ENCODE measurements at places on chromosomes 2 and 18. TPM values are rescaled to one million over a fixed set of nuclear protein-coding genes. Genes with fewer than 3 reads are reported as not detected.
A peak's percentile ranks its signal among the peaks of the same experiment; 100 is the strongest.

DNA sequence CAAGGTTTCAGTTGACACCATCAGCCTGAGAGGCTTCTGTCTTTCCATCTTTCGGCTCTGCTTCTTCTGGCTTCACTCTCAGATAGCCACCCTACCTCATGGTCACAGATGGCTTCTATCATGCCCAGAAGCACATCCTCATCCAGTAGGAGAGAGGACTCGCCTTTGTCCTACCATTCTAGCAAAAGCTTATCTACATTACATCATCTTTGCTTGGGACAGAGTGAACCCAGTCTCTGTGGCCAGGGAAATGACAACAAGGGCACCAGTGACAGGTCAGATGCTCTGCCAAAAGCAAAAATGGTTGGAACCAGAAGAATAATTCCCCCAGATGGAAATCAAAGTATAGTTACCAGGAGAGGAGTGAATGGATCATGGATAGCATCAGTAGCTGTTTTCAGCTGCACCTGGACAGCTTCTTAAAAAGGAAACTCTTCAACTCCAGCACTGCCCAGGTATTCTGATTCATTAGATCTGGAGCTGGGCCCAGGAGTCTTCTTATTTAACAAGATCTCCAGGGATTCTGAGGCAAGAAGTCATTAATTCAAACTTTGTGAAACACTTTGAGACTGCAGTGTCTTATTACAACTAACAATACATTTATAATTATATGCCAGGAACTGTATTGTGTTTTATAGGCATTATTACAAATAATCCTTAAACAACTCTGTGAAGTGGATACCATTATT is 257.7 kb upstream of the UBE2E3 start:
- no peak for DNase-seq

GRCh38 chr2:166499281-166499680 is 5.2 kb upstream of the SCN7A start:
- no peak for DNase-seq

The SLC38A11 gene
- total RNA-seq, result not detected

The CPO gene
- not detected for total RNA-seq

GRCh38 chr2:231198291-231199173 is at the start of gene ARMC9:
TSS of gene ARMC9 (plus strand) at chr2:231198631. CDS start at chr2:231206239, 7,608 bp downstream.
- peak; percentile 86 for DNase-seq

DNA sequence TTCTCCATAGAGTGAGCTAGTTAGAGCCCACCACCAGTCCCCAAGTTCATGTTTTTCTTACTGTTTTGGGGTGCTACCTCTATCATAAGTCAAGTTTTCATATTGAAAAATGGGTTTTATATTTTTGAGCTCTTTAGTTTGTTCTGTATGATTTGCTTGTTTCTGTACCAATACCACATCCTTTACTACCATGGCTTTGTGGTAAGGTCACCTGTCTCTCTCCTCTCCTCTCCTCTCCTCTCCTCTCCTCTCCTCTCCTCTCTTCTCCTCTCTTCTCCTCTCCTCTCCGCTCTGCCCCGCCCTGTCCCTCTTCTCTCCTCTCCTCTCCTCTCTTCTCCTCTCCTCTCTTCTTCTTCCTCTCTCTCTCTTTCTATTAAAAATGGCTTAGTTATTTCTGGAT is 22.1 kb upstream of the LBH start:
- DNase-seq, result no peak

DNA sequence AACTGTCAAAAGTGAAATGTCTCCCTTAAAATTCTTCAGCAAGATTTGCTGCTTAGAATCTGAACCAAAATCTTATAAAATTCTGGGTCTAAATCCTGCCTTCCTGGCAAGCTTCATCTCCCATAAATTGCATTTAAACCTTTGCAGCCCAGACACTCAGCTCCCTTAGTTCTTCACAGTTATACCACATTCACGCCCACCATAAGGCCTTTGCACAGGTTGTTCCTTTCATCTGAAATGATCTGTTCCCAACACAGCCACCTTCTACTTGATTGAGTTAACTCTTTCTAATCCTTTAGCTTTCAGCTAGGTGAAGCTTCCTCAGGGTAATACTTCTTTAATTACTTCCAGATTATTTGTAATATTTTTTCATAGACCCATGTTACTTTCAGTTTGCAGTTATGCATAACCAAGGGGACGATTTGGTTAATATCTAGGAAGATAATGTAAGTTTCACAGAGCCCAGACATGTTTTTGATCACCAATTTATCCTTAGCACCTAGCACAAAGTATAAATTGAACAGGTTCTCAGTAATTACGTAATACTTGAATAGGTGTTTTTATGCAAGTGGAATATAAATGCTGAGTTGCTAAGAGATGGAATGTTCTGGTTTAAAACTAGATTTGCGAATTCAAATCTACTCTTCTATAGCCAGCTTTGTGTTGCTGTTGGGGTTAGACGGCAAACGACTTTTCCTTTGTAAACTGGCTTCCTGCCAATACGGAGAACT is 779.7 kb upstream of the PKDCC start:
- no peak for DNase-seq

The CABLES1 gene
- total RNA-seq, result 4.7 TPM

The FNDC4 gene
- total RNA-seq, result 41.6 TPM

DNA sequence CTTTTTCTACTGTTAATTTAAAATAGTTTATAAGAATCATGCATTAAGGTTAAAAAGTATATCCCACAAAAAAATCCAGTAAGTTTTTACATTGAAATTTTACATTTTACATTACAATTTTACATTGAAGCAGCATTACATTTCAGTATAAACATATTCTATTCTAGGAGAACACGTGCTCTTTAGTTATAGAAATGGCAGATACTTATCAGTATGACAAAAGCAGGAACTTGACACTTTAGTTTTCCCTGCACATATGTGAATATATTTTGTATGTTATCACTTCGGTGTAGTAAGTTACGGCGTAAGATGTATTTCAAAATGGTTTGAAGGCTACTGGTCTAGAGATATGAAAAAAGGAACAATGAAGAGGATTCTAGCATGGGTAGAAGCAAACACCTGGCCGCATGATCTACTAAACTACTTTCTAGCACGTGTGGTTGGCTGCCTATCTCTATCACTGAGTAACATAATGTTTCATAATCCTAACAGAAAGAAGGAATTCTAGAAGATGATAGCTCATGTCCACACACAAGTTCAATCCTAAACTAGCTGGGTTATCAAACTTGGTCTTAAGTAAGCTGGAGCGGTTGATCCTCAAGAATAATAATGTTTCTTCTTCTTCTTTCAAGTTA is 5.4 kb downstream of the IMMT start:
- no peak for DNase-seq

DNA sequence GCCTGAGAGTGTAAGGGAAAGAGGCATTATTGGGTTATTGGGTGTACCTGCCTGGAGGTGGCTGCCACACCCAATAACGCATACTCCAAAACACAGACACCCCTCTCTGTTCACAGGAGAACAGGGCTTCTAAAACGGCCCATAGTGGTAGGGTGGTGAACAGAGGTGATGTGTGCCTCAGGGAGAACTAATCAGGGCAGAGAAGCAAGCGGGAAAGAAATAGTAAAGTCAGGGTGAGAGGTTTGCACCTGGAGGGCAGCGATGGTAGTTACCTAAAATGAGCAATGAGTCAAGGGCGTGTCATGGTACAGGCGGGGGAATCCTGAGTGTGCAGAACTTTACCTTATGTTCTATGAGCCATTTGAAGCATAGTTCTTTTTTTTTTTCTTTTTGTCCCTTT is 21.6 kb upstream of the VPS4B start:
- DNase-seq, result no peak

The DLGAP1 gene
- 3.6 TPM for total RNA-seq

DNA sequence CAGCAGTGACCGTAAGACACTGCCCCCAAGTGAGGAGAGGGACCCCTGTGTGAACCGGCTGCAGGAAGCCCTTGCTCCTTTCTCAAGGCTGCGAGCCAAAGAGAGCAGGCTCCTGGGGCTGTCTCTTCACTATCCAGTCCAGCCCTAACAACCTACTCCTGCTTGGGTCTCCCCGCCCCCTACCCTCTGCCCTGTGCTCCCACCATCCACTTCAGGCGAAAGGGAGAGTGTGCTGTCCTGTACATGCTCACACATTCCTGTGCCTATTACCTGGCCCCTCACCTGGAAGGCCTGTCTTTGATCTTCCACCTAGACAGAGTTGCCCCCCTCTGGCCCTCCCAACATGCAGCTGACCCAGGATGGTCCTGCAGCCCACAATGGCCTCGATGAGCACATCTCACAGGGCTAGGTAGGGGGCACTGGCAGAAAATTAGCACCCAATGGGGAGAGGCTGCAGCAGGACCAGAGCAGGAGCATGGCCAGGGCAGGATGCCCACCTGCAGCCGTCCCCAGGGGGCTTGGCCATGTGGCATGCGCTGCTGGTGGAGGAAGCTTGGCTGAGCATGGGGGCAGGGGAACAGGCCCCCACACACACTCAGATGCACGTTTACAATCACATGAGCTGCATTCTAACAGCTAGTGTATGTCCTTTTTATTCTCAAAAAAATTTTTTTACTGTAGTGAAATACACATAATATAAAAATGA is 93.5 kb downstream of the POLR1A start:
- no peak for DNase-seq

The SIX3 gene
- not detected for total RNA-seq

DNA sequence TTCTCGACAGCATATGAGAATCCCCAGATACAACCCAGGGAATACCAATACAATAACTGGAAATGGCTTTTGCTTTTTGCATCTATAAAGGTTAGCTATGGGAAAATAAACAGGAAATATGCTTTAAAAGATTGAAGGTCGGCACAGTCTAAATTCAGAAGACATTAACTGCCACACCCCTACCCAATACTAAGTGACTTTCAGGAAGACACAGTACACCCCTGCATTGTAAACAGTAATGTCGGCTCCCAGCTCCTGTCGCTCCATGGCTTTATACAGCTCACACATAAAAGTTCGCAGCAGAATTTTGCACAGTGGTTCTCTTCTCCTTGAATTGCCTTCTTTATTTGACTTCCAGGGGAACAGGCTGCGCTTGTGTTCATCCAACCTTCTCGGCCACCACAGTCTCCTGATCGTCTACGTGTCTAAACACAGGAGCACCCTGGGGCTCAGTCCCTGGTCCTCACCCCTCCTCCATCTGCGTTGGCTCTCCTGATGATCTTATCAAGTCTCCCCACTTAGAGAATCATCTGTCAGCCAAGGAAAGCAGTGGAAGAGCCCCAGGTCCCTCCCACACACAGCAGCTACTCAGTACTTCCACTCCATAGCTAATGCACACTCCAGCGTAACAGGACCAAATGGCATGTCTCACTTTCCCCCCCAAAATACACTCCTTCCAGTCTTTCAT is 22.7 kb downstream of the CYB5A start:
- no peak for DNase-seq

DNA sequence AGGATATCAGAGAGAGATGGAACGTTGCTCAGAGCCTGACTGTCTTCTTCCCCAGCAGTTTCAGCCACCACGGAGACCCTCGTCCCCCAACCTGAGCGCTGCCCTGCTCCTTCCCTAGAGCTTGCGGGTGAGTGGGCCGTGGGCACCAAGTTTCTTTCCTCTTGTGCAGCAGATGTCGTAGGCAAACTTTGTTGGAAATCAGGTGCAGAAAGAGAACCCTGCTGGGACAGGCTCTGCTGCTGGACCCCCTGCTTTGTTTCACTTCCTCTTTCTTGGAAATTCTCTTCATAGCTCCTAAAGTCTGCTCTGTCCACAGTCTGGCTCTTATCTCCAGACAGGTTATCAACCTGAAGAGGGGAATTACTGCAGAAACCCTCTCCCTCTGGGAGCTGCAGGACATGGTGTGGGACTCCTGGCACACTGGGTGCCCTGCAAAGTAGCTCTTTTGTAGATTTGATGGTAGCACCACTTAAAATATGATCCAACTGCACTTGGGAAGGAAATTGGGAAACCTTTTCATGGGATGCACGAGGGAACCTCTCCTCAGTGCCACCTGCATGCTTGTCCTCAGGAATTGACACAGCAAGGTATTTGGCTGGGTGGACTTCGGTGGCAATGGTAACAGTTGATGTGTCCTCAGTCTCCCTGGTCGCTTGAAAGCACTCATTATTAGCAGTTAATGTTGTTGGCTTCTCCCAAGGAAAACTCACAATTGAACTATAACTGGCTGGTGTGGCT is 92.2 kb downstream of the ALPK2 start:
- DNase-seq, result no peak

DNA sequence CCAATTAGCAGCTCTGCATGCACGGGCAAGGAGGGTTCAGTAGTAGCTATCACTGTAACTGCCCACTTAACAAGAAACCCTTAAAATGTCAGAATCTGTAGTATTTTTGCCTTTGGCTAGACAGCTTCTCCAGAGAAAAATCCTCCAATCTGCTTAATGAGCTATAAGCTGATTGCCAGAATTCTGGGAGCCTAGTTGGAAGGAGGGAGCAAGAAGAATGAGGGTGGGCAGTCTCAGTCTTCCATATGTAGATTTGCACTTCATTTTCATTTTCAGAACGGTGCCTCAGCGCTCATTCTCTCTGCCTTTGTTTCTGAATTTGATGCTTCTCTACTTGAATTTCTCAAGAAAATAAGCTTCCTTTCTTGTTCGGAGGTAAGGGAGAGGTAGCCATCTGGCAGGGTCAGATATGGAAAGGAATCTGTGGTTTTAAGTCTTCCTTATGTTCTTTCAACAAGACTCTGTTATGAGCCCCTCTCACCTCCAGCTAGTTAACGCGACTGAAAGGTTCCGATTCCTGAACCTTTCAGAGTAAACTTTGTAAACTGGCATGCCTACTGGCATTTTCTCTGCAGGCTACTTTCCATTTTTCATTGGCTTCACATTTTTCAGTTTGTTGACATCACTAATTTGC is 53.5 kb downstream of the HNRNPLL start:
- DNase-seq, result no peak

DNA sequence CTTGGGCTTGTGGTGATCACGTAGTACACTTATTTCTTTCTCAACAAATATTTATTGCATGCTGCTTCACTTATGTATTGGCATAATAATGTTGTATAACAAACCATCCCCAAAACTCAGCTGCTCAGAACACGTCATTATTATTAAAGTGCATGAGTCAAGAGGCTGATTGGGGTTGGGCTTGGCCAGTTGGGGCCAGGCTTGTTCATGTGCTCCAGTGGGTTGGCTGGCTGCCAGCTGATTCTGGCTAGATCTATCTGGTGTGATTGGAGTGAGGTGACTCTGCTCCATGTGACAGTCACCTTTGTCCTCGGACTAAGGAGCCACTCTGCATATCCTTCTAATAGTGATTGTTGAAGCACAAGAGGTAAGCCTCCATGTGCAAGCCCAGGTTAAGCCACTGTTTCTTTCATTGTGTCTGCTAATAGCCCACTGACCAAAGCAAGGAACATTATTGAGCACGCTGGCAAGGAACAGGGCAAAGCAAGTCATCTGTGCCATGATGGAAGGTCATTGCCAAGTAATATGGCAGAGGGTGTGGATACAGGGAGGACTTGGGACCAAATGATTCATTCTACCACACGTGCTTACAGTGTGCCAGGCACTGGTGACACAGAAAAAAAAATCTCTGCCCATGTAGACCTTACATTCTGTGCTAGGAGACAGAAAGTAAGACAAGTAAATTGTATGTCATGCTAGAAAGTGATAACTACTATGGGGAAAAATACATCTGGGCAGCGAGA is 63.3 kb upstream of the TMEM182 start:
- no peak for DNase-seq

Data from ovary (tissue), 10 donors.